ENCODE measurements at places on chromosomes 1 and 21.

GRCh38 chr1:101238031-101238628, 1.3 kb downstream of the S1PR1 start:
- no peak for DNase-seq

GRCh38 chr1:181608386-181608785, 125.1 kb downstream of the CACNA1E start:
- no peak for DNase-seq

- no peak for DNase-seq
Observed at GRCh38 chr1:31564606-31564989, 11.7 kb upstream of the TINAGL1 start.

DNA sequence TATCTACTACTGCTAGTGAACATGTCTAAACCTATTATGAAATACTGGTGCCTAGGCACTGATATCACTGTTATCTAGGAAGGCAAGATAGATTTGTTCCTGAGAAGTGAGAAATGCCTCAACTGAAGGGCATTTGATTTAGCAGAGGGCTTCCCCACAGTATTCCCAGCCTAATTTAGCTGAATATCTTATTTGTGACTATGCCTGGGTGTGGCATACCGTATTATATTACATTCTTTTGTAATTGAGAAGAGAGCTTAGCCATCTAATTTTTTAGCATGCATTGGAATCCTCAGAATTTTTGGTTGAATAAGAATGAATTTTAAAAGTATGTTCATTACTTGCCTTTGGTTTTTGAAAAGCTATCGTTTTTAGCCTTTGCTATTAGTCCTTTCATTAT, 99.1 kb downstream of the ZP4 start:
- DNase-seq = no peak

- DNase-seq = peak; percentile 20
Observed at GRCh38 chr1:31122101-31122735, 56.7 kb upstream of the PUM1 start.
